ENCODE measurements at places on chromosomes 5 and 9. TPM values are rescaled to one million over a fixed set of nuclear protein-coding genes. Genes with fewer than 3 reads are reported as not detected.

GRCh38 chr5:169243651-169244422 is 57.1 kb downstream of the SLIT3 start:
- H3K27ac ChIP-seq, result no peak overlapping the region
- no peaks in the 10 kb centered on the region for H3K4me1 ChIP-seq
- no peak for DNase-seq
- H3K4me3 ChIP-seq, result no peak overlapping the region
- H3K36me3 ChIP-seq, result no peaks in the 10 kb centered on the region

The TLE1 gene
- total RNA-seq, result 75.1 TPM

- H3K4me1 ChIP-seq, result no peaks in the 10 kb centered on the region
- DNase-seq, result peak; percentile 93
- H3K36me3 ChIP-seq, result no peaks in the 10 kb centered on the region
- no peaks in the 10 kb centered on the region for H3K27me3 ChIP-seq
- H3K27ac ChIP-seq, result no peak overlapping the region
Measured at GRCh38 chr9:84697509-84698114, 28.1 kb downstream of the NTRK2 start.

DNA sequence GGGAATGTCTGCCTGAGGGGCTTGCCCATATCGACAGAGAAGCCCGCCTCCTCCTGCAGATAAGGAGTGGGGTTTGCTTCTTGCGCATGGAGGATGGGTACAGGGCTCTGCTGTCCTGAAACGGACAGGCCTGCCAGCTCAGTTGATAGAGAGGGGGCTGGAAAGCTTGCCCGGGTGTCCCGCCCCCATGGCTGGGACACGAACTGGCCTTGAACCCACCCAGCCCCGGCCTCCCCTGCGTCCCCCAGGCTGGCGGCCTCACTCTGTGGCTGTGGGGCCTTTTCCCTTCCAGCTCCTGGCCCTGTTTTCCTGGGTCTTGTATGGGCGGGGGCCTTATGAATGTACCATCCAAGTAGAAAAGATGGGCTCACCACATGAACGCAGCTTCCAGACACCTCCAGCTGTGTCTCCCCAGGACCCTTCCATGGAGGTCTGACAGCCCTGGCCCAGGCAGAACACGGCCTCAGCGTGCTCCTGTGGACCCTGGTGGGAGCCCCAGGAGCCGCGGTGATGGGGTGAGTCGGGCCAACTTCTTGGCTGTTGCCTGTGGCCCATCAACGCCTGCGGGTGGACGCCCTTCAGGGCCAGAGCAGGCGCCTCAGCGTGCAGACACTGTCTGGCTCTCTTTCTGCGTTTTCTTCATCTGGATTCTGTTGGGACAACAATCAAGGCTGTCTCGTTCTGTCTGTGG is 15.9 kb upstream of the SLC2A6 start:
- no peaks in the 10 kb centered on the region for H3K27me3 ChIP-seq
- no peak overlapping the region for H3K4me3 ChIP-seq
- no peak overlapping the region for H3K27ac ChIP-seq
- no peak for DNase-seq

The ZNF354B gene
- total RNA-seq, result 20.1 TPM

The CCL21 gene
- not detected for total RNA-seq

DNA sequence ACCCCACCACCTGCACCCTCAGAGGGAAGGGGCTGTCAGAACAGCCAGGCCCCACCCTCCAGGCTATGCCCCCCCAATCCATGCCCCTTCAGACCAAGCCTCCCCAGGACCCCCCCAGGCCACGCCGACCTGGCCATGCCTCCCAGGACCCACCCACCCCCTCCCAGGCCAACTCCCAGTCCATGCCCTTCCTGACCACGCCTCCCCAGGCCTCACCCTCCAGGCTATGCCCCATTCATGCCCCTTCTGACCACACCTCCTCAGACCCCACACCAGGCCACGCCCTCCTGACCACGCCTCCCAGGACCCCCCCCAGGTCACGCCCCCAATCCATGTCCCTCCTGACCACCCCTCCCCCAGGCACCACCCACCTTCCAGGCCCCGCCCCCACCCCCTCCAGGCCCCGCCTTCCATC is 27.6 kb downstream of the TPPP start:
- H3K4me3 ChIP-seq, result no peak overlapping the region
- H3K4me1 ChIP-seq, result no peaks in the 10 kb centered on the region
- peak; percentile 71 for DNase-seq
- H3K36me3 ChIP-seq, result peaks cover 10% of the 10 kb centered on the region

DNA sequence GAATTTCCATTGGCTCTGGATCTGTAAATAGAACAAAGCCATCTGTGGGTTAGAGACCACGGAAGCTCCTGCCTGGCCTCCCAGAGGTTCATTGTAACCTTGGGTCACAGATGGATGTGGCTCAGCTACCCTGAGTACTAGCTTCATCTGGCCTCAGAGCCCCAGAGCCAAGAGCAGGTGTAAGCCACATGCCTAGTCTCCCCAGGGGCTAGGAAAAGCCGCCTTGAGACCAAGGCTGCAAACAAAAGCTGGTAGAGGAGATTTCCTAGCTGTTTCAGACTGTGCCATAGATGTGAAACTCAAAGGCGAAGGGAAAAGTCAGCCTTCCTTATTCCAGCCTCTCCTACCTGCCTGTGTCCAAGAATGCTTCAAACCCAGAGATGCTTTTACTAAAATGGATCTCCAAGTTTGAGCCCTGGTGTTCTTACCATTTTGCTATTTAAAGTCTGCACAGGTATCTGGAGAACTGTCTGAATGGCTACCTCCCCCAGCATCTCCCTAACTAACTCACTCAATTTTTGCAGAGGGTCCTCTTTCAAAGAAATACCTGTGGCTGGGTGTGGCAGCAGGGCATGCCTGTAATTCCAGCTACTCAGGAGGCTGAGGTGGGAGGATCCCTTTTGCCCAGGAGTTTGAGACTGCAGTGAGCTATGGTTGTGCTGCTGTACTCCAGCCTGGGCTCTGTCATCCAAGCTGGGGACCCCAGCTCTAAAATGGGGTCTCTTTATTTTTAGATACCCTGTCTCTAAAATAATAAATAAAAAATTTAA is 42.3 kb upstream of the MAP1B start:
- H3K4me1 ChIP-seq, result peaks cover 22% of the 10 kb centered on the region
- no peak overlapping the region for H3K4me3 ChIP-seq
- H3K36me3 ChIP-seq, result no peaks in the 10 kb centered on the region
- DNase-seq, result peak; percentile 47

GRCh38 chr5:152701305-152701949 is 296.3 kb upstream of the NMUR2 start:
- H3K36me3 ChIP-seq, result peaks cover 2% of the 10 kb centered on the region
- H3K4me3 ChIP-seq, result no peak overlapping the region
- no peak overlapping the region for H3K27ac ChIP-seq
- H3K27me3 ChIP-seq, result no peaks in the 10 kb centered on the region

DNA sequence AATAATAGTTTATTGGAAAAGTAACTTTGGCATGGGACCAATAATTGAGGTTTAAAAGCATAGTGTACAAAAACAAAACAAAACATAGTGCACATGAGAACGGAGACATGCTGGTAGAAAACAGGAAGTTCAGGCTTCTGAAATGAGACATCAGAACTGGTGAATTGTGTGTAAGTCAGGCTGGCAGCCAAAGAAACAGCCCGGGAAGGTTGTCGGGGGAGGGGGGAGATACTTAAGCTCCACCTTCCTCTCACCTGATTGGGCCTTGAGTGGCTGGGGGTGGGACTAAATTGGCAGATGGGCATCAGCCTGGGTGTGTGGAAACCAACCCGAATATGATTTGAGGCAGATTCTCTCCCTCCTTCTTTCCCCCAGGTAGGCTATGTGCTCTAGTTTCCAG is 256.3 kb downstream of the SMARCA2 start:
- H3K4me3 ChIP-seq, result no peak overlapping the region
- no peaks in the 10 kb centered on the region for H3K36me3 ChIP-seq
- no peaks in the 10 kb centered on the region for H3K27me3 ChIP-seq
- no peak overlapping the region for H3K27ac ChIP-seq
- H3K4me1 ChIP-seq, result peaks cover 12% of the 10 kb centered on the region

DNA sequence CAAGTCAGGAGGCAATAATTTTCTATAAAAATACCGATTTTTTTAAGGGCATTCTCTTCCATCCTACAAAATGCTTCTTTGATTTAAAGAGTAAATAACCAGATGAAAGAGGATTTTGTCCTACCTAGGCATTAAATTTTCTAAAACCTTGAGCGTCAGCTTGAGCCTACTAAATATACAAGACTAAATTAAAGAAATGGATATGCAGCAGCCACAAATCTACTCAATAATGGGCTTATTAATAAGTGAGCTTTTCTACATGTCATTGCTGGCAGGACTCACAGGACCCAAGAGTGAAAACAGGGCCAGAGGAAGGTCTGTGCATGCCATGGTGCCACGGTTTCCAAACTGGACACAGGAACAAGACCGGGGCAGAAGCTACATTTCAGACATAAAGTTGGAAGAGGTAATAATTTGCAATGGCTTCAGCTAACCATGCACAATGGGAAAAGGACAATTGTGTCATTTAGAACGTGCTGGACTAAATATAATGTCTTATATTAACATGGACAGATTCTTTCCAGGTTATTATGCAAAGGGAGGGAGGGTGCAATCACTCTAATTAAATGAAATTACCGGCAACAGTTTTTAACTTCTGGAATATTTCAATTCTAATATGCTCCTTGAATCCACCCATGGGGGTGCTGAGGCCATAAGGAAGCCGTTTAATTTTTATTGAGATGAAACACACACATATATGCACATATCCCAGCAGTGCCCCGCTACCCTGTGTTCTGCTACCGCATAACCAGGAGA is 5.2 kb downstream of the WHRN start:
- no peaks in the 10 kb centered on the region for H3K27me3 ChIP-seq
- peaks cover 4% of the 10 kb centered on the region for H3K4me1 ChIP-seq
- H3K36me3 ChIP-seq, result no peaks in the 10 kb centered on the region
- no peak for DNase-seq
- H3K4me3 ChIP-seq, result no peak overlapping the region
- no peak overlapping the region for H3K27ac ChIP-seq

DNA sequence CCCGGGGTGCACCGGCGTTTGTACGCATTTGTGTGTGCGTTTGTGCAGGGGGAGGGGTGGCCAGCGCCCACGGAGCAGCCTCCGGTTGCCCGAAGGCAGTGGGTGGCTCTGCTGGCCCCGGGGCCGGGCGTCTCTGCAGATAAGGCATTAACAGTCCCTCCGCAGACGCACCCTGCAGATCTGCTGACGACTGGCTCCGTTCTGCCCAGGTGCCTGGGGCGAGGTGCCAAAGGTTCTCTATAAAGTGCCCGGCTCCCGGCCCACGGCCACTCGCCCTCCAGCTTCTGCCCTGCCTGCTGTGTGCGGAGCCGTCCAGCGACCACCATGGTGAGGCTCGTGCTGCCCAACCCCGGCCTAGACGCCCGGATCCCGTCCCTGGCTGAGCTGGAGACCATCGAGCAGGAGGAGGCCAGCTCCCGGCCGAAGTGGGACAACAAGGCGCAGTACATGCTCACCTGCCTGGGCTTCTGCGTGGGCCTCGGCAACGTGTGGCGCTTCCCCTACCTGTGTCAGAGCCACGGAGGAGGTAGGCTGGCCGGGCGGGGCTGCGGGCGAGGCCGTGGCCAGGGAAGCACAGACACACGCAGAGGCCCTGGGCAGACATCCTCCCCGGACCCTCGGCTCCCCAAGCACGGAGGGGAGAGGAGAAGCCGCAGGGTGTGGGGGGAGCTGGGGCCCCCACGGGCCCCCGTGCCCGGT is at the start of gene SLC6A19:
Gene SLC6A19, plus strand, starts transcription at position 269 of the 699 bp plus-strand sequence. Its CDS starts 56 bp downstream, at position 325.
- no peaks in the 10 kb centered on the region for H3K36me3 ChIP-seq
- no peak within 1 kb of the TSS for H3K4me3 ChIP-seq
- DNase-seq, result no peak
- no peaks in the 10 kb centered on the region for H3K27me3 ChIP-seq

DNA sequence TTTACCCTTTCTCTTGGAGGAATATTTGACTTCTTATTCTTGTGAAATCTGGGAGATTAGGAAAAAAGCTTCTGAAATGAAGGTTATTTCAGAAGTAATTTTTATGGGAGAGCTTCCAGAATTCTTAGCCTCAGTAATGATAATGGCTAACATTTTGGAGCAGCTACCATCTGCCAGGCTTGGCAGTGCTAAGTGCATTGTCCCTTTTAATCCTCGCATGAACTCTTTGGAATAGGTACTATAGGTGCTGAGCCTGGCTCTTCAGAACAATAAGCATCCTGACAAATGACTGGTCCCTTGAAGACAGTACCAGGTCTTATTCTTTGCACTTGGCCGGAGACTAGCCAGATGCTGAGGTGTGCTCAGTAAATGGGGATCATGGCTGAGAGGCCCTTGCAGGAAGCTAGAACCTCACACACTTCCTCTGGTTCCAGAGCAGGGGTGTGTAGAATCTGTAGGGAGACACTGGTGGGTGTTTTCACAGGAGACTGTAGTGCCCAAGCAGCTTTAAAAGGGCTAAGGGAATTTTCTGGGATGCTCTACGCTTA is 90.7 kb downstream of the RCL1 start:
- no peak overlapping the region for H3K27ac ChIP-seq
- H3K4me1 ChIP-seq, result no peaks in the 10 kb centered on the region
- H3K27me3 ChIP-seq, result no peaks in the 10 kb centered on the region
- H3K36me3 ChIP-seq, result peaks cover 10% of the 10 kb centered on the region
- no peak overlapping the region for H3K4me3 ChIP-seq

The PCDHB13 gene
- 1.5 TPM for total RNA-seq

GRCh38 chr9:73845539-73845938 is 651.6 kb upstream of the RORB start:
- H3K4me3 ChIP-seq, result no peak overlapping the region
- DNase-seq, result no peak
- H3K27me3 ChIP-seq, result no peaks in the 10 kb centered on the region
- peak overlapping the region; percentile 97 for H3K27ac ChIP-seq

The HTR1A gene
- 0.79 TPM for total RNA-seq

DNA sequence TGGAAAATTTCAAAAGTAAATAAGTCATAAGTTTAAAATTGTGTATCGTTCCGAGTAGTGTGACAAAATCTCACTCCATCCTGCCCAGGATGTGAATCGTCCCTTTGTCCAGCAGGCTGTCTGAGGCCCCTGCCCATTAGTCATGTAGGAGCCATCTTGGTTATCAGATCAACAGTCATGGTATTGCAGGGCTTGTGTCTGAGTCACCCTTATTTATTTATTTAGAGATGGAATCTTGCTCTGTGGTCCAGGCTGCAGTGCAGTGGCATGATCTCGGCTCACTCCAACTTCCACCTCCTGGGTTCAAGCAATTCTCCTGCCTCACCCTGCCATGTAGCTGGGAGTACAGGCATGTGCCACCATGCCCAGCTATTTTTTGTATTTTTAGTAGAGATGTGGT is 30.2 kb downstream of the ITGA2 start:
- no peaks in the 10 kb centered on the region for H3K4me1 ChIP-seq
- no peak overlapping the region for H3K4me3 ChIP-seq
- no peak for DNase-seq
- H3K27ac ChIP-seq, result no peak overlapping the region

DNA sequence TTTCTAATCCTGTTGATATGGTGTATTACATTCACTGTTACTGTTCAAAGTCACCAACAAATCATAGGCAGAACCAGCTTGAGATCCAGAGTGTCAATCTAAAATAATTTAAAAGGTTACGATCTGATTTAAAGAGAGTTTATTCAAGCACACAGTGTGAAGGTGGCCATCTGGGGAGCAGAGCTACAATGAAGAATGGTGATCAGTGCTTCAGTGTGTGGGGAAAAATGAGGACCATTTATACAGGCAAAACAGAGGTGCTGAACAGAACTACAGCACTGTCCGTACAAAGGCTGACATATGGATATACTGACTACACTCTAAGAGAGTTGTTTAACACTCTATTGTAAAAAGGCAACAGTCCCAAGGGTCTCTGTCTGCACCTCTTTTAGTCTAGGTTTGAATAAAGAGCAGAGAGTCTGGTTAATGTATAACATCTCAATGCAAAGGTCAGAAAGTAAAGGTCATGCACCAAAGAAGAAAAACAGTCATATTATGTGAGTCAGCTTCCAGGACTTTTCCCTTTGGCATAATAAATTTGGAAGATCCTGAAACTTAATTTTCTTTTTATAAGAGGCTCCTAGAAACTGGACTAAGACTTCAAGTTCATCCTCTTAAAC is 29.7 kb upstream of the TDRD7 start:
- no peak overlapping the region for H3K4me3 ChIP-seq
- H3K36me3 ChIP-seq, result no peaks in the 10 kb centered on the region
- H3K27me3 ChIP-seq, result no peaks in the 10 kb centered on the region
- DNase-seq, result no peak
